CD4-positive, alpha-beta T cell (primary cell): ENCODE measurements at places on chromosomes 16 and 17.
A peak's percentile ranks its signal among the peaks of the same experiment; 100 is the strongest.

- no peak for DNase-seq
Measured at GRCh38 chr16:19269098-19269497, 16.4 kb upstream of the CLEC19A start.

- DNase-seq = peak; percentile 15
Measured at GRCh38 chr16:56357765-56358322, 67.5 kb downstream of the AMFR start.

DNA sequence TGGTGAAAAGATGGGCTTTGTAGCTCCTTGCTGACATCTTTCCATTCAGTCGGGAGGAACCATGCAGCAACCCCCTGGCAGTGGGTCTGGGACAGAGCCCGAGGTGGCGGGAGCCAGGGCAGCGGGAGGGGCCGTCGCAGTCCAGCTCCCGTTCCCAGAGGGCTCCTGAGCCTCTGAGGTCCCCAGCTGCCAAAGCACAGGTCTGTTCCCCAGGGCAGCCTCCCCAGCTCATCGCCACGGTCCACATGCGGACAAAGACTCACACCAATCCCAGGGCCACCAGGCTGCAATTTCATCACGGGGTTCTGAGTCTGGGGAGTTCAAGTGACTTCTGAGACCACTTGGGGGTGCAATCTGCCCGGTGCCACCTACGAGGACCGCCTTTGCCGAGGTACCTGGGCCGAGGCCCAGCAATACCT lies 196.0 kb downstream of the RBFOX3 start:
- DNase-seq = no peak

- no peak for DNase-seq
Measured at GRCh38 chr16:66254106-66254505, 112.4 kb upstream of the CDH5 start.

DNA sequence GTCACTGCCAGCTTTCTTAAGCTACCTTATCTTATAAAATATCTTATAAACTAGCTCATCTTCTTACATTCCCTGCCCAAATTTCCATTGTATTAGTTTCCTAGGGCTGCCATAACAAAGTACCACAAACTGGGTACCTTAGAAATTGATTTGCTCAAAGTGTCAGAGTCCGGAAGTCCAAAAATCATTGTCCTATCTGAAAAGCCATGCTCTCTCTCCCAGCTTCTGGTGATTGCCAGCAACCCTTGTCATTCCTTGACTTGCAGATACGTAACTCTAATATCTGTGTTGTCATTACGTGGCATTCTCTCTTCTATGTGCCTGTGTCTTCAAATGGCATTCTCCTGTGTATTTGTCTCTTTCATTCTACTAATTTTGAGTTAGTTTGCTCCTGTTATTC lies 2.3 kb upstream of the ABCA10 start:
- DNase-seq = no peak

- DNase-seq = peak; percentile 68
Measured at GRCh38 chr17:6775871-6776405, at the start of gene FBXO39. TSS of gene FBXO39 (plus strand) at chr17:6776215. CDS start at chr17:6779869, 3,654 bp downstream.

DNA sequence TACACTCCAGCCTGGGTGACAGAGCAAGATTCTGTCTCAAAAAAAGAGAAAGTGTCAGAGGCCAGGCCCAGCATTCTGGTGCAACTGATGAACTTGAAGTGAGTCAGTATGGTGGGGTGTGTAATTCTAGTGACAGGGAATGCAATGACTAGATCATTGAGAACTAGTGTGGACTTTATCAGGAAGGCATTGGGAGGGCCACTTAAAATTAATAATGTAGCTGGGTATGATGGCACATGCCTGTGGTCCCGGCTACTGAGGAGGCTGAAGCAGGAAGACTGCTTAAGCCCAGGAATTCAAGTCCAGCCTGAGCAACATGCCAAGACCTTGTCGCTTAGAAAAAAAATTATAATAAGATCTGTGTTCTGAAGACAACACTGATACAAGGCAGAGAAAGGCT lies 90.8 kb downstream of the STX8 start:
- no peak for DNase-seq

DNA sequence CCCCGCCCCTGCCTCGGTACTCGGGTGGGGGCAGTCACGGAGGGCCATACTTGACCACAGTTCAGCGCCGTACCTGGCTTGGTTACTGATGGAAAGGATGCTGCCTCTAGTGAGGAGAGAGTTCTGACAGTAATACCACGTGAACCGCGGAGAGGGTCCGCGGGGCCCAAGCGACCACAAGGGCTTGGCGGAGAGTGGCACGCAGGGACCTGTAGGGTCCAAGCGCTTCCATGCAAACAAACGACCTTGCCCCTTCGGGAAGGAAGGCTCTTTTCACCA lies 9.2 kb downstream of the KDM6B start:
- DNase-seq = no peak

DNA sequence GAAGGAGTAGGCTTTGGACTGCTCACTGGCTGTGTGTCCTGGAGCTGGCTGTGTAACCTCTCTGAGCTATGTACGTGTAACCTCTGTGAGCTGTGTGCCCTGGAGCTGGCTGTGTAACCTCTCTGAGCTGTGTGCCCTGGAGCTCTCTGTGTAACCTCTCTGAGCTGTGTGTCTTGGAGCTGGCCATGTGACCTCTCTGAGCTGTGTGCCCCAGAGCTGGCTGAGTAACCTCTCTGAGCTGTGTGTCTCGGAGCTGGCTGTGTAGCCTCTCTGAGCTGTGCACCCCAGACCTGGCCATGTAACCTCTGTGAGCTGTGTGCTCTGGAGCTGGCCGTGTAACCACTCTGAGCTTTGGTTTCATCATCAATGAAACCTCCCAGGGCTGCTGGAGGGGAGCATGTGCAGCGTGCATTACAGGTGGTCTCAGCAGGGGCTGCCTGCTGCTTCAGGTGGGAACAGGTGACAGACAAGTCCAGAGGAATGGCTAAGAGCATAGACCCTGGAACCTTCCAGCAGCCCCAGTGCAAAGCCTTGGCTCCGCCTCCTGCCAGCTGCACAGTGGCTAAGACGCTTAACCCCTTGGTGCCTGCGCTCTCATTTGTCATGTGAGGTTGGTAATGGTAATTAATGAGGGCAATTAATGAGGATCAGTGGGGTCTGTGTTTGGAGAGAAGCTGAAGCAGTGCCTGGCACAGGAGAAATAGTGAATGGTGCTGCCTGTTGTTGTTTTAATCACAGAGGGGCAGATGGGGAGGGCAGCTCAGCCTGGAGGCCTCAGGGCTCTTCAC lies 86.7 kb downstream of the KATNIP start:
- no peak for DNase-seq

- DNase-seq = no peak
Measured at GRCh38 chr17:59811209-59811608, 81.5 kb downstream of the TUBD1 start.

GRCh38 chr17:17236295-17237025 lies 508 bp downstream of the FLCN start:
- no peak for DNase-seq

- no peak for DNase-seq
Measured at GRCh38 chr17:47611372-47612350, 38.1 kb upstream of the KPNB1 start.

- no peak for DNase-seq
Measured at GRCh38 chr17:4407216-4407615, 26.5 kb upstream of the SPNS3 start.

- no peak for DNase-seq
Measured at GRCh38 chr17:4341616-4341977, 24.9 kb downstream of the UBE2G1 start.

GRCh38 chr17:79629548-79630049 lies 18.7 kb upstream of the RBFOX3 start:
- no peak for DNase-seq
